ENCODE measurements at places on chromosomes 5 and 9. TPM values are rescaled to one million over a fixed set of nuclear protein-coding genes. Genes with fewer than 3 reads are reported as not detected.

The MBLAC2 gene
- 3.4 TPM for total RNA-seq

The THBS4 gene
- total RNA-seq, result not detected

DNA sequence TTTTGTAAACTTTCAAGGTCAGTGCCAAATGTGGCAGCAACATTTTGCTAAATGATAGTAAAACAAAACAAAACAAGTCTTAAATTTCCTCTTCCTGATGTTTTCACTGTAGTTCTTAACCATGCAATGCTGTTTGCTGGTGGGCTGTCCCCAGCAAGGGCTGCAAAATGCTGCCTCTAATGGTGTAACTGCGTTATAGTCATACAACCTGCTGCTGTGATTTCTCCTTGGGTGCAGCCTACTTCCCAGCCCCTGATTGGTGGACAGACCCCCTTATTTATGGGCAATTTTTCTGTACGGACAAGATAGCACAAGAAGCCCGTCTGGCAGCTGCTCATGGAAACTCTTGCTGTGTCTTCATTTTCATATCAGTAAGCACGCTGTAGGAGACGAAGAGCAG lies 26.6 kb upstream of the PIP5K1B start:
- no peaks in the 10 kb centered on the region for H3K36me3 ChIP-seq
- no peak overlapping the region for H3K27ac ChIP-seq
- no peaks in the 10 kb centered on the region for H3K27me3 ChIP-seq
- no peak overlapping the region for H3K4me3 ChIP-seq
- H3K4me1 ChIP-seq, result no peaks in the 10 kb centered on the region

- H3K4me3 ChIP-seq, result no peak overlapping the region
- no peak overlapping the region for H3K27ac ChIP-seq
- H3K27me3 ChIP-seq, result no peaks in the 10 kb centered on the region
These were observed 255.2 kb downstream of the AUH start for GRCh38 chr9:91106415-91107081.
